AG04449 (cell line): ENCODE measurements at places on chromosomes 7 and 10.
A peak's percentile ranks its signal among the peaks of the same experiment; 100 is the strongest.

DNA sequence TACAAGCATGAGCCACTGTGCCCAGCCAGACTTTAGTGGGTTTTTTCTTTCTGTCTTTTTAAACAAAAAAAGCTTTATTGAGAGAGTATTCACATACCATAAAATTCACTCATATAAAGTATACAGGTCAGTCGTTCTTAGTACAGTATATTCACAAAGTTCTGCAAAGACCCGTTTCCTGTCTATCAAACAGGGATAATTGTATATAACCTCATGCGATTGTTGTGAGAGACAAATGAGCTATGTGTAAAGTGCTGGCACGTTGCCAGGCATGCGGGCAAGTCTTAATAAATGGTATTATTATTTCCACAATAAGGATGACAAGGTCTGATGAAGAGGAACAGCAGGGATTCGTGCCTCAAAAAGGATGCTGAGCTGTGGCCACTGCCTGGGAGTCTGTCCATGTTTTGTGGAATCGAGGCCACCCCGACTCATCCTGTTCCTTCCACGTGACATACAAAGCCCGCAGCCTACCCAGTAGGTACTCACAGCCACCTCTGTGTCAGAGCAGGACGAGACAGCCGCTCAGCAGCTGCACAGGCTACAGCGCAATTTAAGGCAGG lies 51.6 kb downstream of the SMKR1 start:
- no peak for DNase-seq

- no peak for DNase-seq
Measured at GRCh38 chr10:45044290-45044689, 43.6 kb downstream of the ZNF22 start.

DNA sequence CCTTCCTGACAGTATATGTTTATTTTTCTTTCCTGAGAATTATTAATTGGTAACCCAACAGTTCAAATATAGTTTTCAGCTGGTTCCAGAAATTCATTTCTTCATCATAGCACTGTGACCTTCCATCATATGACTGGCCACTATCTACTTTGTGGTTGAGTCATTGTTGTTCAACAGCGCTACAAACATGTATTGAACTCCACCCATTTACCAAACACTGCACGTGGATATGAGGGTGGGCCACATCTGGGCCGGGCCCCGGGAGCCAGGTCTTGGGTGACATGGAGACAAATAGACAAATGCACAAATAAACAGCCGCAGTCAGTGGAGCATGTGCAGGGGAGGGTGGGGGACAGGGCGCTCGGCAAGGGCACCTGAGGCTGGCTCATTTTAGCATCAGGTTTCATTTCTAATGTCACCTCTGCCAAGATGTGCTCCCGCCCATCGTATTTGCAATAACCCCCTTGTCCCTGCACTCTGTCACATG lies 24.0 kb upstream of the EEPD1 start:
- no peak for DNase-seq

DNA sequence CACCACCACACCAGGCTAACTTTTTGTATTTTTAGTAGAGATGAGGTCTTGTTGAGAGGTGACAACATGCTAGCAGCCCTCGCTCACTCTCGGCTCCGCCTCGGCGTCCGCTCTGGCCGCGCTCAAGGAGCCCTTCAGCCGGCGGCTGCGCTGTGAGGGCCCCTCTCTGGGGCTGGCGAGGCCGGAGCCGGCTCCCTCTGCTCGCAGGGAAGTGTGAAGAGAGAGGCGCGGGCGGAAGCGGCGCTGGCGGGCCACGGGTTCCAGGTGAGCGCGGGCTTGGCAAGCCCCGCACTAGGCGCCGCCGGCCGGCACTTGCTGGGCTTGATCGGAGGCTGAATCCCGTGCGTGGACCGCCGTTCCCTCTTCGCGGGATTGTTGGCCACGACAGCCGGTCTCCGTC lies 83.0 kb downstream of the EEPD1 start:
- DNase-seq, result no peak

DNA sequence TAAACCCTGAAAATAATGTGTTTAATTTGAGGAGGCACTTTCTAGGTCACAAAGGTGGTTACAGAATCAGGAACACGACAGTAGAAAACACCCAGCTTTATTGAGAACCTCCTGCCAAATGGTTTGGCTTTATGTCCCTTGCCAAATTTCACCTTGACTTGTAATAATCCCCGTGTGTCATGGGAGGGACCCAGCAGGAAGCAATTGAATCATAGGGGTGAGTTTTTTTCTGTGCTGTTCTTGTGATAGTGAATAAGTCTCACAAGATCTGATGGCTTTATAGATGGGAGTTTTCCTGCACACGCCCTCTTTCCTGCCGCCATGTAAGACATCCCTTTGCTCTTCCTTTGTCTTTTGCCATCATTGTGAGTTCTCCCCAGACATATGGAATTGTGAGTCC lies 193.8 kb upstream of the KLF6 start:
- DNase-seq, result no peak

DNA sequence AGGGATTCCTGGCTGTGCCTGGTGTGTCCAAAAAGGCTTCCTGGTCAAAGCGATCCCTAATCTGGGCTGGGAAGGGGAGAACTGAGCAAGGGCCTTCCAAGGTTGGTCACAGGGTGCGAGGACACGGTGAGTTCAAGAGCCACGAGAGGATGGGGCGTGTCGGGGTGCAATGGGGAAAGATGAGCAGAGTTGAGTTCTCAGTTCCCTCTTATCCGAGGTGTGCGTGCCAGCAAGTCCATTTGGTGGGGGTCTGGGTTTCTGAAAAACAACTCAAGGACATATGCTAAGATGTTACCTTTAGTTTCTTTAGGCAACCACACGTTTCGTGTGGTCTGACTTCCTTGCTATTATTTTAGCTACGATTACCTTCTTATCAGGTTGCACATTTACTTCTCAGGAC lies 1.3 kb downstream of the ZNF775 start:
- DNase-seq, result no peak

DNA sequence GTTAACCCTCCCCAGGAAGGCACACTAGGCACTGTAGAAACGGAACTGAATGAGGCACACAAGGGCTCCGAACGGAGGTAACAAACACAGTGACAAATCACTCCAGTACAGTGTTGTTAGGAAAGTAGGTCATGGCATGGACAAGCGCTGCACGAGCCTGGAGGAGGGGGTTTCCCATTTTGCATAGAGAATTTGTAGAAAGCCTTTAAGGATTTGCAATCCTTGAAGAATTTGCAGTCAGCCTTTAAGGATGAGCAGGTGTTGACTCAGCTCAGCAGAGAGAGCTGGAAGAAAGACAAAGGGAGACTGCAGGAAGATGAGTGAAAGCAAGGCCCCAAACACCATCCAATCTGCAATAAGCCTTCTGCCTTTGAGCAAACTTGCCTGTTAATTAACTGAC lies 51.1 kb upstream of the PPP1R3C start:
- peak; percentile 65 for DNase-seq

DNA sequence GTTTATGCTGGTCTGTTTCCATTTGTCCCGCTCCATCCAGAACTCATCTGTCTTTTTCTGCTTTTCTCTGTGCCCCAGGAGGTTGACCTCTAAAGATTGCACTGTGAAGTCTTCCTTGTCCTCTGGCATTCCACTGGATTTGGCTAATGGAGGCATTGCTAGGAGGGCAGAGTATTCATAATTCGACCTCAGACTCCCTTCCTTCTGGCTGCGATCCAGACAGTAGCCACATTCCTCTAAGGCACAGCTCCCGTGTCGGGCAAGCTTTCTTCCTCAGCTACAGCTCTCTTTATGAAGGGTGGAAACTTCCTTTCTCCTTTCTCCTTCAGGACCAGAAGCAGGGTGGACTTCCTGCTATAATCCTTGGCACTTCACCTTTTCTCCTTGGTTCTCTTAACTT lies 175.9 kb downstream of the BAMBI start:
- DNase-seq, result no peak

DNA sequence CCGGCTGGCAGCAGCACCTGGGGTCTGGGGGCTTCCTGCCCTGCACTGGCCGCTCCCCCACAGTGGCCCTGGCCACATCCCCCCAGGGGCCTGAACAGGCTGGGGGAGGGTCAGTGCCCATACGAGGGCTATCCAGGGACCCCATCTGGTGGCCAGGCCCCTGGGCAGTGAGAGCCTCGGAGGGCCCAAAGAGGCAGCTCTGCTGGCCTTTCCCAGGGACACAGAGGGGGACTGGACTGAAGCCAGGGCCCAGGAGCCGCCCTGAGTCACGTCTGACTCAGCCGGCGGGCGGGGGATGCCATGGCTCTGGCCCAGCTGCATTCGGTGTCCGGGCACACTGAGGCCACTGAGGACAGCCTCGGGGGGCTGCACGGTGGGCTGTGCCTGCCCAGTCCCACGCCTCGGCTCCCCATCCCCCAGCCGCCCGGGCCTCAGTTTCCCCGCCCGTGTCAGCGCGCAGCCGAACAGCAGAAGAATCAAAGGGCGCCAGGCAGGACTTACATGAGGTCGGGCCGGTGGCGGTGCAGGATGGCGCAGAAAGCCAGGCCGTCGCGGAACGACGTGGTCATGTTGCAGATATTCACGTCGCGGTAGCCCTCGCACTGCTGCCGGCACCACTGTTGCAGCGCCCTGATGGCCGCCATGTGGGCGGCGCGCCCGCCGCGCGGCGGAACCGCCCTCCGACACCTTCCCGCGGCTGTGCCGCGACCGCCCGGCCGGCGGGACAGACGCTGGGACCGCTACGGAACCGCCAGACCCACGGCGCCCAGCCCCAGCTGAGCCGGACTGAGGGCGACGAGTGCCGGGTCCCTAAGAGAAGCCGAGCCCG lies at the start of gene MICALL2:
Gene MICALL2 (minus strand): TSS at position 788 of the 829 bp plus-strand sequence. CDS start 144 bp downstream, at position 644.
- DNase-seq, result no peak

DNA sequence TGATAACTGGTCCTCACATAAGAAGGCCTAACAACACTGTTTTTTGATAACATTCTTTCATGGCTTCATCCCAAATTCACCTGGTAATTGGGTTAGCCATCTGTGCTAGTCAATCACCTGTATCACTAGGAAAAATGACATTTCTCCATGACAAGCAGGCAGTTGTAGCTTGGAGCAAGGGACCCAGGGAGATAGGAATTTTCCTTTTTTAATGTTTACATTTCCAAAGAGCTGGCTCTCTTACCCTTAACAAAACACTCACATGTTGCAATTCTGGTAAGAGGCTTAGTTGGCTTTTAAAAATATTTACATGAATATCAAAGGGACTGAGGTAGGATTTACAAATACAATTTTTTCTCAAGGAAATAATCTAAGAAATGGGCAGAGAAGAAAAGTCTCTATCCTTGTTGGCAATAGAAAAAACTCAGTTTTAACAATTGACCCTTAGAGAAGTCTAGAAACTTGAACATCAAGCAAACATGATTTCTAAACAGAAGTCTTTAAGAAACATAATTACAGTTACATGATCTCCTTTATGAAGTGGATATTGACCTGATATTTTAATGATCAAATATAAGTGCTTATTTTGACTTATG lies 16.1 kb upstream of the AKR1C1 start:
- peak; percentile 21 for DNase-seq

DNA sequence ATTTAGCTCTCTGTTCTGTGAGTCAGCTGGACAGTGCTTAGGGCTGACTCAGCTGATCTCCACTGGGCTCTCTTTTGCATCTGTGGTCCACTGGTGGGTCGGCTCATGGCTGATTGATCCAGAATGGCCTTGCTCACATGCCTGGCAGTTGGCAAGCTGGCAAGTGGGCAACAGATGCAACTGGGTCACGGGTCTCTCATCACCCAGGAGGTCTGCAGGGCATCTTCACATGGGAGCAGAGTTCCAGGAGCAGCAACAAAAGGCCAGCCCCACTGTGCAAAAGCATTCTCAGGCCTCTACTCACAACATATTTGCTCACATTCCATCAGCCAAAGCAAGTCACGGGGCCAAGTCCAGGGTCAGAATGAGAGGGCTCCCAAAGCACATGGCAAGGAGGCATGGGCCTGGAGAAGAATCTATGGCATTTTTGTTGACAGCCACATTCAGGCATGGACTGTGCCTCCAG lies 98.8 kb downstream of the OAT start:
- DNase-seq, result no peak

- peak; percentile 21 for DNase-seq
Measured at GRCh38 chr10:63547628-63548360, 26.6 kb downstream of the REEP3 start.

GRCh38 chr7:133572087-133572486 lies 319.2 kb downstream of the EXOC4 start:
- no peak for DNase-seq

DNA sequence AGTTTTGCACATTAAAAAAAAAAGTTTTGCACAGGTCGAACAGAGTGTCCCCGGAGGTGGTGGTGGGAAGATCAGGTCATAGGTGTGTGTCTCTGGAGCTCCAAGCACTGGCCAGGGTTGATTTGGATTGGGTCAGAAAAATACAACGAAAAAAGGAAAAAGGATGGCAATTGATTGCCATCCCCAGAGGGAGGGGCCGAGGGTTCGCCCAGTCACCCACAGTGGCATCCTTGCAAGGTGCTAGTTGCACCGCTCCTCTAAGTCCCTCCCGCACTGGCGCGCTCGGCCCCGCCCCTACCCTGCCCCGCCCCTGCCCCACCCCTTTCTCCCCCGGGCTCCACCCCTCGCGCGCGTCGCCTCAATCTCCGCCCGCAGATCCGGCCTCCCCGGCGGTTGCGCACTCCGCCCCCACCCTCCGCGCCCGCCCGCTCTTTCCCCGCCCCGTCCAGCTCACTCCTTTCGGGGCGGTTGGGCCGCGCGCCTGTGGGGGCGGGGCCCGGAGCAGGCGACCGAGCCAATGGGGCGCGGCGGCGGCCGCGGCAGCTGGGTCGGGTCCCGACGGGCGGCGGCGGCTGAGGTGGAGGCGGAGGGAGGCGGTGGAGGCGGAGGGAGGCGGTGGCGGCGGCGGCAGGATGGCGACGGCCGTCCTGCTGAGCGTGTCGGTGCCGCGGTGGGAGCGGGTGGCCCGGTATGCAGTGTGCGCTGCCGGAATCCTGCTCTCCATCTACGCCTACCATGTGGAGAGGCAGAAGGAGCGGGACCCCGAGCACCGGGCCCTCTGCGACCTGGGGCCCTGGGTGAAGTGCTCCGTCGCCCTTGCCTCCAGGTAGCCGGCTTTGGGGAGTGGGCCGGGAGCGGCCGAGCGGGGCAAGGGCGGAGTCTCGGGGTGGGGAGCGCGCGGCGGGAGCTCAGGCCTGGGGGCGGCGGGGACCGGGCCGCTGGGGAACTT lies 31.5 kb upstream of the ERV3-1 start:
- DNase-seq, result peak; percentile 19
